DMS 273 treated with DMSO at 0.1 percent for 48 hours (cell line): ENCODE measurements at places on chromosomes 2 and 18.

DNA sequence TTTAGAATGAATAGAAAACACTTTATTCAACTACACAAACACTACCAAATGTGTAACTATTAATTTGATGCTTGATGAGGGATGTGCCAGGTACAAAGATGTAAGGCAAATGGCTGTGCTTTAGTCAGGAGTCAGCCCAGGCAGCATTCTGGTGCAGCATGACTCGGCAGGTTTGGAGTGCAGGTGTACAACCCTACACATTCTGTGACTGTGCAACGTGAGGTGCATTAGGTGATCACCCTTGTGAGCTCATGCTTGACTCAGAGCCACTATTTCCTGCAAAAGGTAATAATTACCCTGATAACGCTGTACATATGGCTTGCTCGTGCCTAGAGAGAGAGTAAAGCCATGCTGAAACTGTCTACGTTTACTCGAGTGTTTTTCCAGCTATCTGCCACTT is 288.7 kb upstream of the DSEL start:
- no peak for DNase-seq

- no peak for DNase-seq
Observed at GRCh38 chr2:199441759-199442158, 16.0 kb downstream of the SATB2 start.

- no peak for DNase-seq
Observed at GRCh38 chr2:72205504-72205881, 57.8 kb upstream of the CYP26B1 start.

DNA sequence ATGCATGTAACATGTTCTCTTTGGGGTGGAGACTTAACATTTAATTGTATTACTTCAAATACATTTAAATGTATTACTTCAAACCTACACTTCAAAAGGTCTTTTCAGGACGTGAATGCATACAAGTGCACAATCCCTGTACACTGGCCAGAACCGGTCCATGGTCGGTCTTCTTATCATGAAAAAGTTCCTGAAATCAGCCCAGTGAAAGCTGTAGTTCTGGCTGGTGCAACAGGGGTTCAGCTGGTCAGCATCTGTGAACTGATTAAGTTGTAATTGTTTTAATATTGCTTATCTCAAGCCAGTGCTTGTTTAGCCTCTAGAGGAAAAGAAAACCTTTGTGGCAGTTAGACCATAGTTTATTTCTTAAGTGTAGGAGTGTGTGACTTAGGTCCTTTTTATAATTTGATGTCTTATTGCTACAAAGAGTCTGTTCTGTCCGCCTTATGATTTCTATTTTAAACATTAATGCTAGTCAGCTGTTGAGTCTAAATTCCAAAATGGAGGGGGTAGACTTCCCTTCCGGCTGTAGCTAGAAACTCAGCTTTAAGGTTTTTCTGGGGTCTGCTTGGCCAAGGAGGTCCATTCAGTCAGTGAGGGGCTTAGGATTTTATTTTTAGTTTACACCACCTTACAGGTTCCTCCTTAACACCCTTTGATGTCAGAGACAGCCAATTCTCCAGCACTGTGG is 768 bp upstream of the CYBRD1 start:
- no peak for DNase-seq

GRCh38 chr2:227808936-227809335 is 4.7 kb upstream of the CCL20 start:
- DNase-seq: no peak

- DNase-seq: no peak
Observed at GRCh38 chr2:176165370-176166050, 8.4 kb downstream of the HOXD3 start.

- DNase-seq: no peak
Observed at GRCh38 chr2:66236067-66236685, 198.7 kb upstream of the MEIS1 start.

- DNase-seq: no peak
Observed at GRCh38 chr18:10011061-10011460, 97.2 kb downstream of the VAPA start.

- DNase-seq: peak; percentile 54
Observed at GRCh38 chr2:174286172-174286571, 37.8 kb upstream of the OLA1 start.

GRCh38 chr18:6284761-6285160 is 129.9 kb downstream of the L3MBTL4 start:
- no peak for DNase-seq

- DNase-seq: no peak
Observed at GRCh38 chr2:57862153-57862552, 184.5 kb upstream of the VRK2 start.

DNA sequence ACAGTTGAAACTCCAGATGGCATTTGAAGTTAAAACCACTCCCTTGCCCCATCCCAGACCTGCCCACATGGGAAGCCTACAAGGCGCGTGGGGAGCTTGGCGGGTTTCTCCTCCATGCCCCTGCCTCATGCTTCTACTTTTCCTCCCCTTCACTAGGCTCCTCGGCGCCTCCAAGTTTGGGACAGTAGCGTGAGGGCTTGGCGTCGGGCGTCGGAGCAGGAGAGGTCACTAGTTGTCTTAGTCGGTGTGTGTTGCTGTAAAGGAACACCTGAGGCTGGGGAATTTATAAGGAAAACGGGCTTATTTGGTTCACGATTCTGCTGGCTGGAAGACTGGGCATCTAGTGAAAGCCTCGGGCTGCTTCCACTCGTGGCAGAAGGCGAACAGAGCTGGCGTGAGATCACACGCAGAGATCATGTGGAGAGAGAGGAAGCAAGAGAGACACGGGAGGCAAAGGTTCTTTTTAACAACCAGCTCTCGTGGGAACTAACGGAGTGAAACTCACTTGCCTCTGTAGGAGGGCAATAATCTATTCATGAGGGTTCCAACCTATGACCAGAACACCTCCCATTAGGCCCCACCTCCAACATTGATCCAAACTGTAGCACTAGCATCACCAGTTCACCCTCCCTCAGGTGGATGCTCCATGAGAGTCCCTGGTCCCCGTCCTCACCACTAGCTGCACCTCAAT is 25.3 kb downstream of the ITM2C start:
- no peak for DNase-seq

GRCh38 chr2:74719066-74719465 is 65.0 kb downstream of the SEMA4F start:
- no peak for DNase-seq

- no peak for DNase-seq
Observed at GRCh38 chr2:38602136-38602731, 494 bp downstream of the HNRNPLL start.
